Head of caudate nucleus (tissue), 42 donors: ENCODE measurements at places on chromosomes 7 and 10.
A peak's percentile ranks its signal among the peaks of the same experiment; 100 is the strongest.

DNA sequence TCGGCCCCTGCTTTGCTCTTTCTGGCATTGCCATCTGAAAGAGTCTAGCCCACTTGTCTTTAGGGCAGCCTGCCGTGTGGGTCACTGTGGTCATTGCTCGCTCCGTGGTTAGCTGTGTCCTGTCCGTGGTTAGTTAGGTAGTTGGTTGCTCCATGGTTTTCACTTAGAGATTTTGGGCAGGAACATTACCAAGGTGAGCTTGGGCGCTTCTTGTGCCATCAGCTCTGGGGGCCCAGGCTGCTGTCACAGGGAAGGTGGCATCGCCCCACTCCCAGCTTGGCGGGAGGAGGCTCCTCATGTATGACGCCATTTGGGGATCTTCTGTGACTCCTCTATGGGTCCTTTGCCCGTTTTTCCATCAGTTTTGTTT, 53.1 kb downstream of the INPP5A start:
- peak; percentile 26 for DNase-seq

GRCh38 chr7:2494191-2495130, 18.3 kb upstream of the GRIFIN start:
- DNase-seq: no peak

DNA sequence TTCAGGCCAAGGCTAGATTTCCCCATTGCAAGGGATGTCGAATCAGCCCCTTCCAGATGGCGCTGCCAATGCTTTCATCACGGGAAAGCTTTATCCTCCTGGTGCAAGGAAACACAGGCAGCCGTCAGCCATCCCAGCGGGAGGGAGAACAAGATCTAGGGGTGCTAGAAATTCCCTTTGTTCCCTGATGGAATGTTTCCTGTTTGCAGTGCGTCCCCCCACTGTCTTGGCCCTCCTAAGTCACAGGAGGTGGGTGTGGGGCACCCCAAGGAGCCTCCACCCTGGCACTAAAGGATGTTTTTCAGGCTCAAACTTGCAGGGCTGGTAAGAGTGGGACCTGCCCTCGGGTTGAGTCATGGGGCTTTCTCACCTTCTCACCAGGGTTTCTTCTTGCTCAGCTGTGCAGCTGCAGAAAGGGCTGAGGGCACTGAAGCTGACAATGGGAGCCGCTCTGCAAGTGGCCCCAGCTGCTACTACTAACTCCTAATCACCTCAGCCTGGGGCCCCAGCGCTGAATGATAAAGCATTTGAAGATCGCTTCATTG, 103.6 kb downstream of the PRPF18 start:
- no peak for DNase-seq

DNA sequence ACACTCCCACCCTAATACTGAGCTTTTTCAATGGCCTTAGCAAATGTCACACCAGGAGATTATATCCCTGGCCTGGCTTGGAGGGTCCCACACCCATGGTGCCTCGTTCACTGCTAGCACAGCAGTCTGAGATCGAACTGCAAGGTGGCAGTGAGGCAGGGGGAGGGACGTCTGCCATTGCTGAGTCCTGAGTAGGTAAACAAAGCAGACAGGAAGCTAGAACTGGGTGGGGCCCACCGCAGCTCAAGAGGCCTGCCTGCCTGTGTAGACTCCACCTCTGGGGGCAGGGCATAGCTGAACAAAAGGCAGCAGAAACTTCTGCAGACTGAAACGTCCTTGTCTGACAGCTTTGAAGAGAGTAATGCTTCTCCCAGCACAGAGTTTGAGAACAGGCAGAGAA, 338.9 kb upstream of the MBL2 start:
- DNase-seq: no peak

DNA sequence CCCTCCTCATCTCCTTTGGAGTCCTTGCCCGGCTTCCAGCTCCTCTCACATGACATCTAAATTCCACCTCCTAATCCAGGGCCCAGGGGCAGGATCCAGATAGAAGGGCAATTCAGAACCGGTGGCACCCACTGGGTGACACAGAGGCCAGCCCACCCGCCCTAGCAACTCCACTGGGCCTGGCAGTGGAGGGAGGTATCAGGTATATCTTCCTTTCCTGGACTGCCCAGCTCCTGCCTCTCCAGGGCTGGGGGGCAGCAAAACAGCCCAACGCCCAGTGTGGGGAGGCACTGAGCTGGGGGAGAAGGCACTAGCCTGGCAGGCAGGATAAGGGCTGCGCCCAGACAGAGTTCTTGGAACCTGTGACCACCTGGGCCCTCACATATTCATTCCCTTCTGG, 10.4 kb upstream of the TRIM8 start:
- DNase-seq: no peak

- DNase-seq: no peak
These were observed 39.6 kb downstream of the GLI3 start for GRCh38 chr7:42197451-42197850.
